ENCODE measurements at places on chromosomes 12 and 14.

- DNase-seq: no peak
Observed at GRCh38 chr12:8606890-8607289, 5.8 kb downstream of the AICDA start.

GRCh38 chr12:9869307-9870161 is at the start of gene CLEC2B:
Gene CLEC2B (minus strand): TSS chr12:9869354.
- no peak for DNase-seq

GRCh38 chr14:50970886-50971781 is 26.9 kb upstream of the PYGL start:
- DNase-seq: no peak

GRCh38 chr12:69442894-69443293 is 27.3 kb upstream of the FRS2 start:
- no peak for DNase-seq

GRCh38 chr14:103372552-103373304 is 12.5 kb upstream of the MARK3 start:
- DNase-seq: no peak

DNA sequence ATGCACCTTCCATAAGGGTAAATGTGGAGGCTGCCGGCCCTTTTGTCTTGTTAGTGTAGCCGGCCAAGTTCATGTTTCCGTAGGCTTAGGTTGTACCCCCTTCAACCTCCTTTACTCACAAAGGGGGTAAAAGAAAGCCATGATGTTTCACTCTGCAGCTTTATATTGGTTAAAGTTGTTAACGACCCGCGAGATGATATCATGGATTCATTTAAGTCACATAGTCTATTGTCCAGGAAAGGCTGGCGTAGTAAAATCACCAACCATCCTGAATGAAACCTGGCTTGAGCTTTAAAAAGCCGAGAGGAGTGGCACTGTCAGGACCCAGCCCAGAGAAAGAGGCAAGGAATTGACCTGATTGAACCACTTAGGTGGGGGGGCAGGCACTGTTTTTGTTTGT is 1.3 kb downstream of the UNG start:
- no peak for DNase-seq

- no peak for DNase-seq
Observed at GRCh38 chr14:70398280-70398679, 18.6 kb downstream of the SYNJ2BP start.

Data from NCI-H2081 treated with DMSO at 0.1 percent for 48 hours (cell line).